Brain microvascular endothelial cell (primary cell): ENCODE measurements at places on chromosomes 1 and 21.

DNA sequence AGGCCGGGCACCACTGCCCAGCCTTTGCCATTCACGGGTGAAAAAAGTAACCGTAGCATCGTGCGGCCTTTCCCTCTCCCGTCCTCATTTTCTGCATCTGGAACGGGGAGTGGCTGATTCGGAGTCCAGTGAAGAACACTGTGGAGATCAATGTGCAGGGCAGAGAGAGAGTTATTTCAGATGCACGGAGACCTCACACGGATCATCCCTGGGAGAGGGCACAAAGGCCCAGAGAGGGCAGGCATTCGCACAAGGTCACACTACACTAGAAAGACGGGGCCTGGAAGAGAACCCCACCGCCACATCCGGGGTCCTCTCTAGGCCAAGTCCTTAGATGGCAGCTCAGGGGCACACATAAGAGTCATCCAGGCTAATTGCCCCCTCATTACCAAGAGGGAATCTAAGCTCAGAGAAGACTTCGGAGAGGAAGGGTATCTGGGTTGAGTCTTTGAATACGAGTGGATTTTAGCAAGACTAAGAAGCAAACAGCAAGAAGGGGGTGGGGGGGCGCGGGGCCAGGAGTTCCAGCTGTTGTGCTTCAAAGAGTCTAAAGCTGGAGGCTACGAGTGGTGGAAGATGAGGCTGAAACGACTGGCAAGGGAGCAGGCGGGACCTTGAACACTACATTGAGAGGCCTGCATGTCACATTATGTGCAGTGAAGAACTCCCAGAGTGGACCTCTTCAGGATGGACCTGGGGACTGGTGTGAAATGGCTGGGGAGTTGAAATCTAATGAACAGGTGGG is 857 bp downstream of the GPX7 start:
- no peak for DNase-seq

GRCh38 chr1:165988817-165989216 is 161.4 kb downstream of the UCK2 start:
- DNase-seq, result no peak

DNA sequence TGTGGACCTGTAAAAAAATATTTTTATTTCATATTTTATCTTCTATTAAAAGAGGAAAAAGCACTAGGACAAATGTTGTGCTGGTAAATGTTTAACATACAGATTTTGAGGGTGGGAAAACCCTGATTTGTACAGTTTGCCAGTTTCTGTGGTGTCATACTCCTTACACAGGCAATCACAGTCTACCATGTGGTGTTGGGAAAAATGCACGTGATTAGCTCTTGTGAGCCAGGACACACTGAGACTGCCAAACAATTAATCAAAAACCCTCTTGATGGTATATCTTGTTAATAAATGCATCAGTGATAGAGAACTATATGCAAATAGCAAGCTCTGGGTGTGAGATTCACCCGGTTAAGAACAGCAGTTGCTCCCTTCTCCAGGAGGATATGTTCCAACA is 136.5 kb upstream of the ZC3H11B start:
- DNase-seq, result no peak

GRCh38 chr1:69284508-69284907 is 283.2 kb upstream of the LRRC7 start:
- DNase-seq, result no peak

- no peak for DNase-seq
Measured at GRCh38 chr1:165747632-165748447, 20.8 kb downstream of the TMCO1 start.

DNA sequence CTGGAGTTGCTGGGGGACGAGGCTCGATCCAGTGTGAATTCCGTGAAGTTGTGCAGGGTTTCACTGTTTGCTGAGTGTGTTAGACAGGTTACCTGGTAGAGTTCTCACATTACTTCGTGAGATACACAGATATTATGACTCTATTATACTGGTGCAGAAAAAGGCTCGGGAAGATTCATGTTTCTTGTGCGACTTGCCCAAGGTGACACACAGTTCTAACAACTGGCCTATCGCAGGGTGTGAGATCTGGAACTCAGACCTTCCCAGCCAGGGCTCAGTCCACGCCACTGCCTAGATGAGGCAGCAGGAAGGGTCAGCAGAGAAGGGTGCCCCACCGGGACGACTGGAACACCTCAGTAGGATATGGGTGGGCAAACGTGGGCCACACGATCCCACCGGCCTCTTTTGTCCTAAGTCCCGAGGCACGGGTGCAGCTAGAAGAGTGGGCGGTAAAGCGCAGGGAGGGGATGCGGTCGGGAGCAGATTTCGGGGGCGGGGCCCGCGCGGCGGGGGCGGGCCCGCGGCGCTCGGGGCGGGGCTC is 296 bp upstream of the RNPEP start:
- peak; percentile 47 for DNase-seq

DNA sequence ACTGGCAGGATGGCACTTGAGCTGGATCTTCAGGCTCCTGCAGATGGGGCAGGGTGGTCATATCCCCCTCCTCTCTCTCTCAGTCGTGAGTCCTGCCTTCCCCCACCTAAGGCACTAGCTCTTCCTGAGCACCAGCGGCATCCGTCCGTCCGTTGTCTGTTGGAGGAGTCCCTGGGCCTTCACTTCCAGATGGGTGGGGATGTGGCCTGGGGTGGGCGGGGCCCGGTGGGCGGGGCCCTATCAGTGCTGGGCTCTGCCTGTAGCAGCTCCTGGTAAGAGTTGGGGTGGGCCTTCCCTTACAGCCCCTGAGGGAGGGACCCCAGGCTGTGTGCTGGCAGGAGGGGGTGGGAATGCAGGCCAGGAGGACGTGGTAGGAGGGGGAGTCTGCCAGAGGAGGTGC is 10.3 kb downstream of the LDLRAD2 start:
- no peak for DNase-seq

- DNase-seq, result no peak
Measured at GRCh38 chr21:38772646-38773045, 33.1 kb upstream of the ETS2 start.

- DNase-seq, result no peak
Measured at GRCh38 chr1:153400244-153400643, 9.4 kb upstream of the S100A8 start.

GRCh38 chr1:201562257-201562656 is 23.3 kb downstream of the NAV1 start:
- DNase-seq, result peak; percentile 71

GRCh38 chr1:246591504-246591903 is 25.2 kb downstream of the CNST start:
- no peak for DNase-seq

GRCh38 chr21:26969971-26970725 is 3.3 kb upstream of the ADAMTS5 start:
- DNase-seq, result no peak

DNA sequence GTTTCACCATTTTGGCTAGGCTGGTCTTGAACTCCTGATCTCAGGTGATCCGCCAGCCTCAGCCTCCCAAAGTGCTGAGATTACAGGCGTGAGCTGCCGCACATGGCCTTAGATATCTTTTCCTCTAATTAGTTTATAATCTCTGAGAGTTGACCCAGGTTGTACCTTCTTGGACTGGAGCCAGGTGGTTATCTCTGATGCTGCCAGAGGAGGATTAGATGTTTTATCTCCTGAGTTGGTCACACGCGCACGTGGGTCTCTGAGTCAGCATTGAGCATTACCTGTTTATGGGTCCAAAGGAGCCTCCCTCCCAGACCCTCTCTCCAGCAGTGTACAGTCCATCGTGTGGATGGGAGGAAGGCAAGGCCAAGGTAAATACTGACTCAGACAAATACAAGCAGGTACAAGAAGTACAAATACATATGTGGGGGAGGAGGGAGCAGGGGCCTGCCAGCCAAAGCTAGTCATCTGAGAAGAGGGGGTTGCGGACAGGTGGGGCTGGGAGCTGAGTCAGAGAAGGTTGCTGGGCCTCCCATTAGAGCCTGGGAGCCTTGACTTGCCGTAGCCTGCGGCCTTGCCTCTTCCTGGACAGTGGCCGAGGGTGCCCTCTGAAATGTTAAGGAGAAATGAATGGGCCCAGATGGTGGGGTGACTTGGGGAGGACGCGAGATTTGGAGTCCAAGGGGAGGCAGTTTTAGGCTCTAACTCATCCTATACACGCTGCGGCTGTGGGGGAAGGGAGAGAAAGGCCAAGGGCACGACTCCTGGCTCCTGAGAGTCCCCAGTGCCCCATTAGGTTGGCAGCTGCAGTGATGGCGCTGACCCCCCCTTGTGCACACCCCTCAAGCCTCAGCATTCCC is 13.1 kb downstream of the IL6R start:
- no peak for DNase-seq

DNA sequence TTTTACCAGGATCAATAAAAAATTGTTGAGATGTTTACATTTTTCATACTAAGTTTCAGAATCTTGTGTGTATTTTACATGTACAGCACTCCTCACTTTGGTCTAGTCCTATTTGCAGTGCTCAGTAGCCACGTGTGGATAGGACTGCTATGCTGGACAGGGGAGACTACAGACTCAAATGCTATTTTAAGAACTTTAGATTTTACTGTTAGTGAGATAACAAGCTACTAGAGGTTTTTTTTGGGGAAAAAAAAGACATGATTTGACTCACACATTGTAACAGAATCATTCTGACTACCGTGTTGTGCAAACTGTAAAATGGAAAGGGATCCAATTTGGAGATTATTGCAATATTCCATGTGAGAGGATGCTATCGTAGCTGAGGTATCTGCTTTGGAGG is 418.9 kb upstream of the PRMT6 start:
- no peak for DNase-seq

GRCh38 chr1:189847613-189848012 is 630.1 kb downstream of the BRINP3 start:
- no peak for DNase-seq

- DNase-seq, result peak; percentile 85
Measured at GRCh38 chr1:172928412-172928811, 122.3 kb downstream of the TNFSF18 start.

- peak; percentile 63 for DNase-seq
Measured at GRCh38 chr1:65467536-65467935, 47.1 kb downstream of the LEPR start.

DNA sequence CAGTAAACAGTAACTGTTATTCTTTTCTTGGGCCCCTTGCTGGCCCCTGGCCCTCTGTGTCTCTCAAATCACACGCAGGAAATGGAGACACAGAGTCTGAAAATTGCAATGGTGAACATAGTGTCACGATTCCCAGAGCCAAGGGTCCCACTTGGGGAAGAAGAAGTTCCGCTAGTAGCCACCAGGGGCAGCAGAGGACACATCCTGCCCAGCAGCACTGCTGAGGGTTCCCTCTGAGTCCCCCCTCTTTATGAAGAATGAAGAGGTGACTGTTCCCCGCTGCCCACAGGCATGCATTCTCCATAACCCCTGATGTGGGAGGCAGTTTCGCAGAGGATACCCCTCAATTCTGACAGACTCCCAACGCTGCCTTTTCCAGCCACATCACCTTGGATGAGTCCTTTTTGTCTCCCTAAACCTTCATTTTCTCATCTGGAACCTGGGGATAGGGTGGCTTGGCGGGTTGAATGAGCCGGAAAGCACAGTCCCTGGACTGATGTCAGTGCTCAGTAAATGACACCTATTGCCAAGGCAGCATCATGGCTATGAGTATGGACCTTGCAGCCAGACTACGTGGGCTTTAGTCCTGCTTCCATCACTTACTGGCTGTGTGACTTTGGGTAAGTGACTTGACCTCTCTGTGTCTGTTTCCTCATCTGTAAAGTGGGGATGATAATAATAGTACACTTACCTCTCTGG is 238.0 kb upstream of the TMEM51 start:
- DNase-seq, result no peak

DNA sequence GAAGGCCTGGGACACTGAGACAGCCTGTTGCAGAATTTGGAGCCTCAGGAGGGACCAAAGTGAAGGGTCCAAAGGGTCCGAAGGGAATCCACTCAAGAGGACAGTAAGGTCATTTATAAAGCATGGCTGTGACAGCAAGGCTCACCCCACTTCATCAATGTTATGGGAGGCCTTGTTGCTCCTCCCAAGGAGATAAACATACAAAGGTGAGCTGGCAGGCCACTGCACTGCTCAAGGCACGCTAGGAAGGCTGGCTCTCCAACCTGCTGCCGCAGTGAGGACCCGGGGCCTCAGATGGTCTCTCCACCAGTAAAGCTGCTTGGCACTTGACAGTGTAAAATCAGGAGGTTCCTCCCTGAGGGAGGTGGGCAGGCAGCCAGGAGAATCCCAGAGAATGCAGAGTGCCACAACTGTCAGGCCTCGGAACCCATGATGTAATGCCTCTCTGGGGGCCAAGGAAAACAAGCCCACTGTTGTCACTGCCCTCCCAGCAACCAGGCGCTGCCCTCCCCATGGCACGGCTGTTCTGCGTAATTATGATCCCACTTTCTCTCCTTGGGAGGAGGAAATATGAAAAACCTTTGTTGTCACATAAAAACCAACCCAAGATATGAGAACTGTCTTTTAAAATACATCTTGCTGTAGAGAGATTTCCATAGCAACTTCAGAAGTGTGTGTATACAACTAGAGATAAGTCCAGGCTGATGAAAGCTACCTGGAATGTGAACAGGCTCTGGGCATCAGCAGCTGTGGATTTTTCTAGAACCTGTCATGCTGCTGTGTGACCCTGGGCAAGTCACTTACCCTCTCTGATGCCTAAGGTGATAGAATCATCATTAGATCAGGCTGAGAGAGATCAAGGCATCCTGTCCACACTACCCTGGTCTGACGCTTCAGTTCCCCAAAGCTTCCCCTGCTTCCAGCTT is 102.5 kb downstream of the KCNN3 start:
- DNase-seq, result peak; percentile 82

- no peak for DNase-seq
Measured at GRCh38 chr1:221704306-221704705, 37.6 kb downstream of the DUSP10 start.

- DNase-seq, result peak; percentile 12
Measured at GRCh38 chr1:66758241-66758755, 6.0 kb downstream of the DYNLT5 start.

DNA sequence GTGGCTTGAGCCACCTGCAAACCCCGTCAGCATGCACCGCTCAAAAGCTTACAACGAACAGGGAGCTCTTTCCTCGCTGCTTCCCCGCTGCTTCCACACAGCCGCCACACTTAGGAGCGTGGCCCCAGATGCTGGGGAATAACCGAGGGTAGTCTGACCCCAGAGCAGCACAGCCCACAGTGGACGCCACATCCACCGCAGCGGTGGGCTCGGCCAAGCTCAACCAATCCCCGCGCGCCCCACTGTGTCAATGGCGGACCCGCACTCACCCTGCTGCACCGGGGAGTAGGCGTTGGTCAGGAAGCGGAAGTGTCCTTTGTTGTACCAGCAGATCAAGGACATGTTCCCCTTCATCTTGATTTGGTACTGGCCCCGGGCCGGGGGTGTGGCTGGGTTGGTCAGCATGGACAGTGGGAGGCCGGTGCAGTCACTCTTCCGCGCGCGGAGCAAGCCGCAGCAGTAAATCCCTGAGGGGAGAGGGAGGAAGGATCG is 93.5 kb downstream of the PGBD5 start:
- DNase-seq, result no peak
